AG04450 (cell line): ENCODE measurements at places on chromosomes 3 and 15.

GRCh38 chr15:58505581-58505980 is 73.8 kb downstream of the LIPC start:
- no peak for DNase-seq

- no peak for DNase-seq
Measured at GRCh38 chr3:29099296-29099695, 181.6 kb upstream of the RBMS3 start.

- no peak for DNase-seq
Measured at GRCh38 chr3:160566499-160566898, 1.1 kb upstream of the KPNA4 start.

DNA sequence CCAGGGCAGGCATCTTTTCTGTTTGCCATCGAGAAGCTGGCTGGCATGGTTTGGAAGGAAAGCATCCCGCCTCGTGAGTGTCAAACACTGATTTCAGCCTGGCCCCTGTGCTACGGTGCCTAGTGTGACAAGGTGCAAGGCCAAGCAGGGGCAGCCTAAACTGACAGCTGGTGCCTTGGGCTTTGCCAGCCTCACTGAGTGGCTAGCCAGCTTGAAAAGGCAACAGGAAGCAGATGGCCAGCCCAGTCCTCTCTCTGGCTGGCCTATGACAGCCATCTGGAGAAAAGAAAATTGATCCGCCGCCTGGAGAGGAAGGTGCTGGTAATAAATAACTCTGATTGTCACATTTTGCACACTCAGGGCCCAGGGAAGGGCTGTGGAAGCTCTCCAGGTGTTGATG is 52.2 kb downstream of the C3orf85 start:
- DNase-seq = no peak

DNA sequence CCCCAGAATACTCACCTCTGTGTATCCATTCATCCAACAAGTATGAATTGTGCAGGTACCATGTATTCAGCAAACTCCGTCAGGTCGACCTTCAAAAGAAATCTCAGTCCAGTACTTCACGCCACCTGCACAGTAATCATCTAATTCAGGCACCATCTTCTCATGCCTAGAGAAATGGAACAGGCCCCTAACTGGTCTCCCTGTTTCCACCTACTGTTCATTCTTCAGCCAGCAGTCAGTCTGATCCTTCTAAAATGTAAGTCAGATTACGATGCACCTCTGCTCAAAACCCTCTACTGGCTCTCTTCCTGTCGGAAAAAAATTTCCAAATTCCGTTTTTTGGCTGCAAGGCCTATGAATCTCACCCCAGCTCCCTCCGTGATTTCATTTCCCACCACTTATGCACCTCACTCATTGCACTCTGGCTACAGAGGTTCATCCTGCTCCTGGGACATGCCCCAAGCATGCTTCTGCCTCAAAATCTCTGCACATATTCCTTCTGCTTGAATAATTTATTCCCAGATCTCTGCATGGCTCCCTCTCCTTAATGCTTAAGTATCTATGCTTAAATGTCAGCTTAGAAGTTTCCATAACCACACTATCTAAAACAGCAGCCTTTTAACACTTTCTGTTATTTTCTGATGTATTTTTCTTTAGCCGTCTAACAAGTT is 47.5 kb upstream of the PPP2R3A start:
- DNase-seq = no peak

DNA sequence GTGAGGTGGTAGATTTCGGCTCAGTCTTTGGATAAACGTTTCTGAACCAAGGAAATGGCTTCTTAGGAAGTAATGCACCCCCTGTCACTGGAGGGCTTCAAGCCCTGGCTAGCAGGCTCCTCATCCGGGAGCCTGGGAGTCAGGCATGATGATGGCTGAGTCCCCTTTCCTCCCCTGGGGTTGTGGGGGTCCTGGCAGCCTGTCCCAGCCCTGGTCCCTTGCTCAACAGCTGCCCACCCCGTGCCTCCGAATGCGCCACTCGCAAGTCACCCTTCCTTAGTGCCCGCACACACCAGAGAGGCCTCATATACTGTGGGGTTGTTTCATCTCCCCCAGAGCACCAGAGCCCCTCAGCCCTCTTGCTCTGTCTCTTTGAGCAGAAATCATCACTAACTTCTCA is 48.2 kb downstream of the BDH1 start:
- DNase-seq = no peak
